ENCODE measurements at places on chromosomes 16 and 17.

DNA sequence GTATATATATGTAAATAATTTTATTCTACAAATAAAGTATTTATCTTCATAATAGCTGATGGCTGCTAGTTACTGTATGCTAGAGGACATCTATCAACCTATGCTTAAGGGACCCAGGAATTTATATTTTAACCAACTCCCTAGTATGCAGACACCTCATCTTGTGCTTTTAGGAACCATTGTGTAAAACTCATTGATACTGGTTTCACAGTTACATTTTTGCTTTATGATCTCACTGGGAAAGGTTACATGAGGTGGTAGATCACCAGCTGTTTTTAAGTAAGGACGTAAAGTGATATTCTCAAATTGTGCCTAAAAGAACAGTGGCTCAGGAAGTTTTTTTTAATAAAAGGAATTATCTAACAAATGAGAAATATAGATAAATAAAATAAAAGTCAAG is 56.4 kb downstream of the VMP1 start:
- DNase-seq, result no peak

GRCh38 chr17:21250854-21251253 is 2.4 kb downstream of the NATD1 start:
- no peak for DNase-seq

DNA sequence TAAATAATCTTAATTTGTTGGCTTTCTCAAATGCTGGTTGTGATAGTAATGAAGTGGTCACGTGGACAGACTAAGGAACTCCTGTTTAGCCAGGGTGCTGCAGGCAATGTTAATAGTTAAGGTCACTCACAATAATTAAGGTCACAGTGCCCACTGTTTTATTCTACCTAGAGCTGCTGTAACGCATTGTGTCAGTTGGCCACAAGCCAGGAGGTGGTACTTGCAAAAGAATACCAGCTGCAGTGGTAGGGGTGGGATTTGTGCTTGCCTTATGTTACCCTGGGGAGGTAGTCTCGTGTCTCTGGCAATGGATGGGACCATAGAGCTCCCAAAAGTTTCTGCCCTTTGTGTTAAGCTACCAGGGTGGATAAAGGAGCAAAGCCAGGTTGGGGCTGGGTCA is 969.1 kb upstream of the CDH8 start:
- DNase-seq, result no peak

- no peak for DNase-seq
Observed at GRCh38 chr17:43717913-43718312, 40.7 kb downstream of the SOST start.

GRCh38 chr16:57897053-57897784 is 73.7 kb downstream of the CNGB1 start:
- DNase-seq, result no peak

DNA sequence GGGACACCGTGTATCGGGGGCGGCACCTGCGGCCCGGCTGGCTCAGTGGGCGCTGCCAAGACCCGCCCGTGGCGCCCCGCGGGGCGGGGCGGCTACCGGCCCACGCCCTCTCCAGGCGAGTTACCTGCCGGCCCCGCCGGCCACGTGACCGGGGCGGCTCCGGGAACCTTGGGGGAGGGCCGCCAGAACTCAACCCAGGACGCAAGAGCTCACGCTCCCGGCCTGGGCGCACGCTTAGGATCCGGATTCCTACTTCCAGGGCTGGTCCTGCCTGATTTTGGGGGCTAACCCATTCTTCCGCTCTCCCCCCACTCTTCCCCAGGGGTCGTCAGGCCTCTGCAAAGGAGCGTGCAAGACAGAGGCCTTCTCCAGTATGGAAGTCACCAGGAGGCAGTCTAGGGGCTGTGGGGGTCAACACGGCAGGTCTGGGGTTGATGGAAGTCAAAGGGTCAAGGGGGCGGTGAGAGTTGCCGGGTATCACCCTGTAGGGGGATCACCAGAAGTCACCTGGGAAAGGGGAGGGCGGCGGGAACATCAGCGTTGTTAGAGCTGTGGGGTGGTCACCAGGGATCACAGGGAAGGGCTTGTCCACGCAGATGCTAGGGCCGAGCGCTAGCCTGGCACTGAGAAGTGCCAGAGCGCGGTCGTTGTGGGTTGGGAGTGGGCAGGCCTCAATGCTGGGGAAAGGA is 354 bp upstream of the ESRP2 start:
- DNase-seq, result no peak

- no peak for DNase-seq
Observed at GRCh38 chr17:49393491-49394255, 21.0 kb downstream of the PHB1 start.

DNA sequence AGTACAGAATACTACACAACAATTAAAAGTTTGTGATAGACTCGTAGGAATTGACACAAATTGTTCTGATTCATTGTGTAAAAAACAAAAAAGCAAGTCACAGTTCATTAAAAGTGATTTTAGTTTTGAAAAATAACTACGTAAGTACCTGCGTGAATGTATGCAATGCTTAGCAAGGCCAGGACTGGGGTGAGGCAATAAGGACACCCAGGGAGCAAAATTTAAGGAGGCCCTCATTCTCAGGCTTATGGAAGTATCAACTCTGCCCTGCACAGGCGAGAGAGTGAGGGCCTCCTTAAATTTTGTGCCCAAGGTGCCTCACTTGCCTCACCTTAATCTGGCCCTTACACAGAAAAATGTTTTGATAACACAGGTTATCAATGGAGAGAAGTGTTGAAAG is 31.4 kb downstream of the NOG start:
- no peak for DNase-seq

- DNase-seq, result no peak
Observed at GRCh38 chr16:72665701-72666100, 382.2 kb downstream of the ZFHX3 start.

- no peak for DNase-seq
Observed at GRCh38 chr17:52235516-52235915, 77.0 kb upstream of the CA10 start.

- DNase-seq, result no peak
Observed at GRCh38 chr16:51035110-51035498, 116.0 kb downstream of the SALL1 start.

DNA sequence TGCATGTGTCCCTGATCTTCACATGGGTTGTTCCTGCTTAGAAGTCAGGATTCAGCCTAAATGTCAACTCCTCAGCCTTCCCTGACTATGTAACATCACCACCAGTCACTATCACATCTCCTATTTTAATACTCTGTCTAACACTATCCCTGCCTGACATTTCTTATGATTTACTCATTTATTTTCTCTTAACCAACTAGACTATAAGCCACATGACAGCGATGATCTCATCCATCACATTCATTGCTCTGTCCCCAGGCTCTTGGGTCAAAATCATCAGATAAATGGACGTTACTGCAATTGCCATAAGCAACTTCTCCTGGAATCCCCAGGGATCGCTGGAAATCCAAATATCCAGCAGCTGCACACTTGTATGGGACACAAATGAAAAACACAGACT is 15.7 kb downstream of the CDRT4 start:
- no peak for DNase-seq

DNA sequence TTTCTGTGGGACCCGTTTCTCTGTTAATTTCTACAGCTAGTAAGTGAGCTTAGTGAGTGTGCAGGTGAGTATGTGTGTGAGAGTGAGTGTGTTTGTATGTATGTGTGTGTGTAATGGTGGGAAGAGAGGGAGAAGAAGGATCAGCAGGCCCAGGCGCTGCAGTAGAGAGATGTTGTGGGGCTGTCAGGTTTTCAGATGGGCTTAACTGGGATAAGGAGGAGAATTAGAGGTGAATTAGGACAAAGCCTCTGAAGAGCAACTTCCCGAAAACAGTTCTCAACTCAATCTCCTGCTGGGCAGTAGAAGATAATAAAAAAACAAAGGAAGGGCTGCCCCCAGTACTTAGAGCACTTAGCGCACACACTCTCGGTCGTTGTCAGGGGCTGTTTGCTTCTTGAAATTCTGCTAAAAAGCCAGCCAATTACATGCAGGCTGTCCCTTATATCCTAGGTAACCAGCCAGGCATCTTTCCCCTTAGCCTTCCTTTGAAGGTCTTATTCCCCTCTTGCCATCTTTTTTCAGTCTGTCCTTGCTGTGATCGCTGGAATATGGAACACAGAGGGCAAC is 63.4 kb downstream of the CLEC16A start:
- no peak for DNase-seq

DNA sequence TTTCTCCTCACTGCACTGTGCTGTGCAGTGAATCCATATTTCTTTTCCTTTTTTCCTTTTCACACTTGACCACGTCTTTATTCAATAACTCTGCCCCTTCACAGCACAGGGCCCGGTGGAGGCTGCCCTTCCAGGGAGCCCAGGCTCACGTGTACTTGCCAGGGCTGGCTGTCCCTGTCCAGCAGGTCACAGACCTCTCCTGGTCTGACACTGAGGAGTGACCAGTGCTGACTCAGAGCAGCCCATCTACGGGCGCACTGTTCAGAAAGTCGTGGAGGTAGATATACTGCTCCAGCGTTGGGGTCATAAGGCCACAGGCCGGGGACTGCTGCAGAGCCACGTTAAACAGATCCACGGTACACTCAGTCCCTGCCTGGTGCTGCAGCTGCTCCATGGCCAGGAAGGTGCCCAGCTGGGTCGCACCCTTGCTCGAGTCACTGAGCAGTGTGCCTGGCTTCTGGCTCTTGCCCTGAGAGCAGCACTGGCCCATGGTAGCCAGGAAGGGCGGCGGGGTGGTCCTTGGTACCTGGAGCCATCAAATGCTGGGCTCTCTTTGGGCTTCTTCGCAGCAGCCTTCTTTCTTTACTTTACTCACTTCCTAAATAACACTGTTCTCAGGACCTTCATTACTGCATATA is 531.7 kb downstream of the CDH13 start:
- no peak for DNase-seq

GRCh38 chr16:26606381-26607150 is 460.2 kb upstream of the C16orf82 start:
- DNase-seq, result no peak

GRCh38 chr17:28045304-28045703 is 2.8 kb downstream of the NLK start:
- DNase-seq, result no peak

- DNase-seq, result no peak
Observed at GRCh38 chr17:45345554-45346215, 28.9 kb upstream of the MAP3K14 start.

DNA sequence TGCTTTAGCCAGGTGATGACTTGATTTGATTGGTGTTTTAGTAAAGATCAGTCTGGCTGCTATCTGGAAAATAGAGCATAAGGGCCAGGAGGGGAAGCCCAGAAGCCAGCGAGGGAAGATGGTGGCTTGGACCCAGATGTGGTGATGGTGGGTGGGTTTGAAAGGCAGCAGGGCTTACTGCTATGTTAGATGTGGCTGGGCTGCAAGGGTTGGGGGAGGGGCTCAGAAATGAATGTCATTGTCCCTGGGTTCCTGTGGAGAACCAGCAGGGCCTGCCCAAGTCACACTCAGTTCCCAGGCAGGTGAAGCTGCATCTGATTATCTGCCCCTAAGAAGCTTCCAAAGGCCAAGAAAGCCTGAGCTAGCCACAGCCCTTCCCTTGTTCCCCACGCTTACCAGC is 71.7 kb upstream of the BRD7 start:
- no peak for DNase-seq

DNA sequence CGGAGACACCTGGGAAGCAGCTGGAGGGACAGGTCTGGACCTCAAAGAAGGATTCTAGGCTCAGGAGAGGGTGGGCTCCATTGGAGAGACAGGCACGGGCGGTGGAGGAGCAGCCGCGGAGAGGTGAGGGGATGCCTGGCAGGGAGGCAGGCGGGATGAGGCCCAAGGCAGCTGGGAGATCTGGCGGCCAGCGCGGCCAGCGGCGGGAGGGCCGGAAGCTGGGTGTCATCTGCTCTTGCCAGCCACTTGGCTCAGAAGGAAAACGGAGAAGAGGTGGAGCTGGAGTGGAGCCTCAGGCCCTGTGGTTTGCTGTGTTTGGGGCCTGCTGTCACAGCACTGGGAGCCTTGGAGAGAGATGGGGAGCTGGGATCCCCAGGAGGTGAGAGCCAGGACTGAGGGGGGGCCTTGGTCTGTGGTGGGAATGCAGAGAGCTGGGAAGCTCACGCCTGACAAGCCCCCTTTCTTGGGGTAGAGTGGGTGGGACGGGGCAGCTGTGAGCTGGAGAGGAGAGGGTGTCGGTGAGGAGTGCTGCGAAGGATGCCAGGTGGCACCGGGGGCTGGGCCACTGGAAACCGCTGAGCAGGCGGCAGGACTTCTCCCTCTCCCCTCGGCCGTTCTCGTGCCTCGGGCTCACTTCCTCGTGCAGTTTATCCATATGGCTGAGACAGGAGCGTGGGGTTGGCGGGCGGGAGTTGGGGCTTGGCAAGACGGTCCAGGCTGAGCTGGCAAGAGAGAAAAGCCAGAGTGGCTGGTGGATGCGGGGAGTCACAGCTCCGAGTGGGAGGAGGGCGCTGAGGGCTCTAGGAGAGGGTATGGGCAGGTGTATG is 8.0 kb downstream of the TBC1D24 start:
- no peak for DNase-seq

DNA sequence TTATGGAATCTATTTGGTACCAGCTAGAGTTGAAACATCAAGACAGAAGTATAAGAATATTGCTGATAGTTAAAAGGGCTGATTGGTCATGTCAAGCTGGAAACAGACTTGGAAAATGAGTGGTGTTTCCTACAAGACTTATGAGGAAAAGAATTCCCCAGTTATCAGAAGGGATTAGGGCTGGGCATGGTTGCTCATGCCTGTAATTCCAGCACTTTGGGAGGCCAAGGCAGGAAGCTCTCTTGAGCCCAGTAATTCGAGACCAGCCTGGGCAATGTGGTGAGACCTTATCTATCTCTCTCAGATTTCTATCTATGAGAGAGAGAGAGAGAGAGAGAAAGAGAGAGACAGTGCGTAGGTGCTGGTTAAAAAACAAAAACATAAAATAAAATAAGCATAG is 139.5 kb upstream of the PMFBP1 start:
- DNase-seq, result no peak

GRCh38 chr17:73750975-73751374 is 106.7 kb upstream of the SDK2 start:
- no peak for DNase-seq

DNA sequence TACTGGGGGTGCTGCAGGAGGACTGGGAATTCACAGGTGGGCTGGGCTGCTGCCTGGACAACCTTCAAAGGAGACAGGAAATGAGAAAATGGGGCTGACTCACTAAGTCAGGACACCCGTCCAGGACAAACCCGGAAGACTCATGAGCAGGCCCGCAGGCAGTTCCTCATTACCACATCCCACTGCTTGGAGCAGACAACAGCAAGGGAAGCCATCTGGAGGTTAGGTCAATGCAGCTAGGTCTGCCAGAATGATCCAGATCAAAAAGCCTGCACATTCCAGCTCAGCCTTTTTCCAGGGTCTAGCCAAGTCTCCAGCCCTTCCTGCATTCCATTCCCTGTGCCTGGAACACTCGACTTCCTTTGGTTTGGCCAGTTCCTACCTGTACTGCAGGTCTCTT is 536.5 kb upstream of the CDH11 start:
- no peak for DNase-seq

DNA sequence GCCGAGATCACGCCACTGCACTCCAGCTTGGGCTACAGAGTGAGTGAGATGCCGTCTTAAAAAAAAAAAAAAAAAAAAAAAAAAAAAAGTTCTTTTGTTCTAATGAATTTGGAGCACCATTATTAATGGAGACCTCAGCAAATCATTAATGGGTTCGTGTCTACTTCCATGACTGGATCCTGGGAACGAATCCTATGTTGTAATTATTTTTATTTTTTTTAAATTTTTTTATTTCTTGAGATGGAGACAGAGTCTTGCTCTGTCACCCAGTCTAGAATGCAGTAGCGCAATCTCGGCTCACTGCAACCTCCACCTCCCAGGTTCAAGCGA is 30.7 kb downstream of the SPOP start:
- DNase-seq, result no peak

GRCh38 chr16:23382279-23382678 is 70.7 kb downstream of the COG7 start:
- DNase-seq, result no peak

Data from stimulated activated CD4-positive, alpha-beta T cell treated with anti-CD3 and anti-CD28 coated beads, Interleukin-15, amount 100 ng/mL, for 1 hour (primary cell).